Stimulated activated CD8-positive, alpha-beta memory T cell treated with anti-CD3 and anti-CD28 coated beads, Interleukin-15, amount 100 ng/mL, for 24 hours (primary cell): ENCODE measurements at places on chromosomes 13 and 19.

DNA sequence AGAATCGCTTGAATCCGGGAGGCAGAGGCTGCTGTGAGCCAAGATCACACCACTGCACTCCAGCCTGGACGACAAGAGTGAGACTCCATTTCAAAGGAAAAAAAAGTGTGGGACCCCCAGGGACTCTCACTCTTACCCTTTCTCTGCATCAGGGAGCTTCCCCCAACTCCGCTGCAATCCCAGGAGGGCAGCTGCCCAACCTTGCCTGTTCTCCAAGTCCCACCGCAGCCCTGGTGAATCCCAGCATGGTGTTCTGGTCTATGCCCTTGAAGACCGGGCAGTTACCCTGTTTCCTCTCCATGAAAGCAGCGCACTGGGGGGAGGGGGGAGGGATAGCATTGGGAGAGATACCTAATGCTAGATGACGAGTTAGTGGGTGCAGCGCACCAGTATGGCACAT, 35.7 kb upstream of the DPRX start:
- no peak for DNase-seq

DNA sequence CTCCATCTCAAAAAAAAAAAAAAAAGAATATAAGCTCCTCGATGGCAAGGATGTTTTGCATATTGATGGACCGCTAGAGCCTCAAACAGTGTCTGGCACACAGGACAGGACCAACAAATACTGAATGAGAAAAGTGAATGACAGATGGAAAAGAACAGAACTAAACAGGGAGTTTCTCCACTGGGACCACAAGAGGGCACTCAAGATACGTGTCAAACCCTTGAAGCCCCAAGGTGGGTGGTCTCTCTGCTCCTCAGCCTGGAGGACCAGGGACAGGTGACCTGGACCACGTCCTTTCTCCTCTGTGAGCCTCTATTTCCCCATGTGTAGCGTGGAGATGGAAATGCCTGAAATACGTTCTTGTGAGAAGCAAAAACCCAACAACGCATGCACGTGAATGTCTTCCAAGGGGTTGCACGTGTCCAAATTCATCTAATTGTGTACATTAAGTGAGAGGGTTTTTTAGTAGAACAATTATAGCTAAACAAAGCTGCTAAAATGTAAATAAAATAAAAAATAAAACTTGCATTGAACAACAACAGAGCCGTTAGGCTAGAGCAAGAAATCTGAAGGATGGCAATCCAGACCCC, 5.7 kb upstream of the CDC42EP5 start:
- DNase-seq: no peak

DNA sequence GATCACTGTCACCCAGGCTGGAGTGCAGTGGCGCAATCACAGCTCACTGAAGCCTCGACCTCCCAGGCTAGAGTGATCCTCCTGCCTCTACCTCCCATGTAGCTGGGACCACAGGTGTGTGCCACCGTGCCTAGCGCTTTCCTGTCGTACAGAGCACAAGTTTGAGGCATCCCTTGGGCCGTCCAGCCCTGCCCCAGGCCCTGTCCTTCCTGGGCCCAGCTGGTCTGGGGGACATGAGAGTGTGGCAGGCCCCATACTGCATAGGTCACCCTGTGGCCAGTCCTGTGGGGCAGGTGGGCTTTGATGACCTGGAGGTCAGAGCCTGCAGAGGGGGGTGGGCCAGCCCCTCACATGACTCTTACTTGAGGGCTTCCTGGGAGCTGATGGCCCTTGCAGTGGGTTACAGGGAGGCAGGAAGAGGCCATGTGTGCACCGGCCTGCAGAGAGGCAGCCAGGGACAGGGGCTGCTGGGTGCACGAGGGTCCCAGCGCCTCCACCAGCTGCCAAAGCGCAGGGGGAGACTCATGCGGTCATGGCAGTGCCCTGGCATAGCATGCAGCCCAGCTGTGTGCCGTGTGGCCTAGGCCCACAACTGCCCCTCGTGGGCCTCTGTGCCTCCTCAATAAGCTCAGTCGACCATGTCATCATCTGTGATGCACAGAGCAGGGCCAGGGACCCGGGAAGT, 61.4 kb downstream of the KDM4B start:
- DNase-seq: no peak

DNA sequence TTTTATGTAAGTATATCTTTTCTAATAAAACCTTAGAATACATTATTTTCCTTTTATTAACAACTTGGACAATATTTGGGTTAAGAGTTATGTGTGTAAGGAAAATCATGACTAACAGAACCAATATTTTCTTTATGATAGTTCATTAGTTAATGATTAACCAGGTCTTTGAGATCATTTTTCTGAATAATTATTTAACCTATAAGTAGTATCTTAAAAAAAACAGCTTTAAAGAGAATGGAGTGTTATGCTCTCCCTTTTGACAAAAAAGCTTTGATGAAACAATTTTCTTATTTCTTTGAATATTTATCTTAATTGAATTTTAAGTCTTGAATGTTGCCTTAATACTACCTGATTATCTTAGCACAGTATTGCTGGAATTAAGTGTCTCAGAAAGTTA, 3.8 kb downstream of the SLAIN1 start:
- DNase-seq: no peak

DNA sequence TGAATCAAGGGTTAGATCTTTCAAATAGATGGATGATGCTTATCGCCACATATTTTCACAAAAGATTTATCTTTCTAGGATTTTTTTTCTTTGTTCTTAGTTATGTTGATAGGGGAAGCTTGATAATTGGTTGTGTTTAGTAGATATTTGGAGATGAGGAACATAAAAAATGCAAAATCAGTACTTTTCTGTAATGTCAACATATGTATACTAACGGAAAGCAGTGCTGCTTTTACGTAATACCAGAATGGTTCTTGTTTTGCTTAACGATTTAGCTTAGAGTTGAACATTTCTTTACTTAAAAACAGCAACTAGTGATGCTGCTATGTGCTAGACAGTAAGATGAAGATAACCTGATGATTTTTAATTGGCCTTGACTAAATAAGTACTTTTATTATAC, 3.0 kb downstream of the ZMYM2 start:
- no peak for DNase-seq

- DNase-seq: no peak
Observed at GRCh38 chr19:55095260-55096060, 19.8 kb downstream of the EPS8L1 start.

GRCh38 chr13:101262306-101262705, 154.0 kb downstream of the NALCN start:
- DNase-seq: no peak

GRCh38 chr13:20165417-20166257, 4.8 kb upstream of the GJA3 start:
- DNase-seq: no peak

DNA sequence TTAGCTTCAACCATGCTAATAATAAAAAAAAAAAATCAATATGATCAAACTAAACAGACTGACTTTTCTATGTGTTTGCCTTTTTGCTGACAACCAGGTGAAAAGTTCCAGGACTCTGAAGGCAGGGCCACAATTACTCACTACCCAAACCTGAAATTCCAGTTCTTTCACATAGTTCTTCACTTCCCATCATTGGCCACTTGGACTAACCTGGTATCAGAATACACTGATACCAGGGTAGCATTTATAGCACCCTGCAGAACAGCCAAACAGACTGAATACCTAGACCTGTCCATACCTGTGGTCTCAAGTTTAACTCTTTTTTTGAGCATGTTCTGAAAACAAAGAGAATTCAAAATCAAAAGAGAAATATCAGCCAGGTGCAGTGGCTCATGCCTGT, 25.1 kb downstream of the ELF1 start:
- no peak for DNase-seq

DNA sequence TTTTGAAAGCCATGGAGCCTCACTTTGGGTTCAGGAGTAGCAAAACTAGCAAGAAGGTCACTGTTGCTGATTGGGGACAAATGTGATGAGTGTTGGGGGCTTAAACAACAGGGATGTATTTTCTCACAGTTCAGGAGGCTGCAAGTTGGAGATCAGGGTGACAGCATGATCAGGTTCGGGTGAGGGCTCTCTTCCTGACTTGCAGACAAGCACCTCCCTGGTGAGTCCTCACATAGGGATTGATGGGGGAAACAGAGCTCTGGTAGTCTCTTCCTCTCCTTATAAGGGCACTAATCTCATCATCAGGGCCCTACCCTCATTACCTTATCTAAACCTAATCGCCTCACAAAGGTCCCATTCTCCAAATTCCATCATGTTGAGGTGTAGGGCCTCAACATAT, 179.2 kb downstream of the TSHZ3 start:
- no peak for DNase-seq

GRCh38 chr13:110187641-110188161, 119.3 kb downstream of the COL4A1 start:
- DNase-seq: no peak

- DNase-seq: no peak
Observed at GRCh38 chr19:45607071-45608029, 5.3 kb upstream of the GPR4 start.

GRCh38 chr19:17192751-17193150, 22.4 kb upstream of the USE1 start:
- no peak for DNase-seq

GRCh38 chr19:31271306-31271911, 77.8 kb downstream of the TSHZ3 start:
- no peak for DNase-seq

DNA sequence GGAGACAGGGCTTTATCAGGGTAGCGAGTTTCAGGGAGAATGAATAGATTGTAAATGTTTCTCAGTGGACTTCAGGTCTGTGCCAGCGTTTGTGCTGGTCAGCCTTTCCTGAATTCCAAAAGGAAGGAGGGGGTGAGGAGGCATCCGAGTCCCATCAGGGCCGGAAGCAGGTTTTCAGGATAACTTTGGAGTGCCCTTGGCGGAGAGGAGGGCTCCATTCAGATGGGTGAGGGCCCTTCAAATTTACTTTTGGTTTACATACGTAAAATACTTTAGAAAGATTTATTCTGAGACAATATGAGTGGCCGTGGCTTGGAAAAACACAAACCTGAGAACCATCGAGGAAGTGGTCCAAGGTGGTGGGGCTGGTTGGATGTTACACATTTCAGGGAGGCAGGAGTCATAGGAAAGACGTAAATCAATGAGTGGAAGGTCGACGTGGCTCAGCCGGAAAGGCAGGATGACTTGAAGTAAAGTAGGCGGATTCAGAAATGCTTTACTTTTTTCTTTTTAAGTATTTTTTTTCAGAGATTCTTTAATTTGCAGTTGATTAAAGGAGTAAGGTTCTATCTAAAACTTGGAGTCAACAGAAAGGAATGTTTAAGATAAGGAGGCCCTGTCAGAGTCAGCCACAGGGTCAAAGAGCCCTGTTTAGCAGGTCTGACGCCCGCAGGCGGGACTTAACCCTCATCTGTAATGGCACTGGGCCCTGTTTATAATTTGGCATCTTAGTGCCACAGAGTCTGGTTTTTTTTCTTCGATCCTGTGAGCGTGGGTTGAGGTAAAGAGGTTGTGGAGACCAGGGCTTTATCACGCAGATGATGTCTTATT, 32.8 kb downstream of the ATP11A start:
- no peak for DNase-seq

DNA sequence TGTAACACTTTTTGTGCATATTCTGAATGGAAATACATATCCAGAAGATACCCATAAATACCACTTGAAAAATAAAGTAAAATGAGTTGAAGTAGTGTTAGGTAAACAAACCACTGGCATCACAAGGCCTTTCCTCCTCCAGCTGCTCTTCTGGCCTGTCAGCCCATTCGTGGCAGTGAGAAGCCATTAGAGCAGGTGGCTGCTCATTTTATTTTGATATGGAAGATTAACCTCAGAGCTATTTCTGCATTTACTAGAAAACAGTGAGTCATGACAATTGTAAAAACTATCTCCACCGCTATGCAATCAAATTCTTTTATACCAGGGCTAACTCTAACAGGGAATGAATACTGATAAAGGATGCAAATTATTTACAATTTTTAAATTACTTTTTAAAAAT, 2898.1 kb downstream of the PCDH9 start:
- no peak for DNase-seq

GRCh38 chr13:36082396-36082795, 48.8 kb downstream of the DCLK1 start:
- DNase-seq: no peak

GRCh38 chr13:77429320-77430142, 102.6 kb upstream of the MYCBP2 start:
- no peak for DNase-seq

DNA sequence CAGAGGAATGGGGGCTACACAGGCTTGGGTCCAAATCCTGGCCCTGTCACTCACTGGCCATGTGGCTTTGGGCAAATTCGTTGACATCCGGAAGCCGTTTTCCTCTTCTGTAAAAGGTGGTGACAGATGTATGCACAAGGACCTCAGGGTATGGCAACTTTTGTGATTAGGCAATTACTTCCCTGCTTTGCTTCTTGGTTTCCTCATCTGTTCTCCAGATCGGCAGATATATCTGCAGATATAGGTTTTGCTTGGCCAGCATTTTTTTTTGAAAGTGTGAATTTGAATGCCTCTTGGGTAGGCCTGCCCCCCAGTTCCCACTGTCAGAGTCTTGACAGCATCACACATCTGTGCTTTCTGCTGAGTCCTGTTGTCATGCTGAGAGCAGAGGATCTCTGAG, 17.7 kb downstream of the TMEM272 start:
- DNase-seq: no peak

DNA sequence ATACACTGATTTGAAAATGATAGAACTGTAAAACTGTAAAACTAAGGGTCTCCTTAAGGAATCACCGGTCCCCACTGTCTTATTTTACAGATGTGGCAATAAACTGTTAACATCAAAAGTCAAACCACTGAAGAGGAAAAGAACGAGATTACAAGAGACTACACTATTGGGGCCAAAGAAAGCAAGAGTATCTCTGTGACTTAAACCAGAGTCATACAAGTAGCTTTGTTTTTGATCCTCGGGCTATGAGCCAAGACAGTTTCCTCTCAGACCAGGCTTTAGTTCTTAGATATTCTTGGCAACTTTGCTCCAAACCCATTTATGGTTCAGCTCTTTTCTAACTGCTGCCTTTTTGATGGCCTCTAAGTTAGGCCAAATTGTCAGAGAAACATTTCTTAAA, 113.8 kb downstream of the TBC1D4 start:
- no peak for DNase-seq

DNA sequence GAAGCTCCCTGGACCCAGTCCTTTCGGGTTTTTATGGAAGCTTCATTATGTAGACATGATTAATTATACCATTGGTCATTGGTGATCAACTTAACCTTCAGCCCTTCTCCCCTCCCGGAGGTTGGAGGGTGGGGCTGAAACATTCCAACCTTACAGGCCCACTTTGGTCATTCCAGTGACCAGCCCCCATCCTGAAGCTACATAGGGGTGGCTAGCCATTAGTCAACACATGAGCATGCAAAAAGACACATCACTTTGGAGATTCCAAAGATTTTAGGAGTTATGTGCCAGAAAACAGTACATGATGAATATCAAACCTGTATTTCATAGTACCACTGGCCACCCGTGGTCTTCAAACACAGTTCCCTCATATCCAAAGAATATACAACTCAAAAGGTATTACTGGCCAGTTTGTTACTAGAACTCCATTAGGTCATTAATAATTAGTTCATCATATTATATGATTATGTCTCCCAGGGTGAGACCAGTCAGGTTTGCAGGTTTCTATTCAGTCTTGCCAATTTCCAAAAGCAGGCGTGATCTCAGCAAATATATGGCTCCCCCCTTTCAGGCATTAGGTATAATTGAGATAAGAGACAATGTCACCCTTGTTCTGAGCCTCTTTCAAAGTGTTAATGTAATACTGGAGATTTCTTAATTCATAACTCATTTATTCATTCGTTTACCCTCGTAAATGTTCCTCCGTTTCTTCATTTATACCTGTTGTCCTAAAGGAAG, 11.1 kb downstream of the PPP5C start:
- DNase-seq: no peak
